ENCODE measurements at places on chromosomes 12 and 14.

GRCh38 chr12:79098530-79098929 is 234.0 kb downstream of the SYT1 start:
- no peak for DNase-seq

DNA sequence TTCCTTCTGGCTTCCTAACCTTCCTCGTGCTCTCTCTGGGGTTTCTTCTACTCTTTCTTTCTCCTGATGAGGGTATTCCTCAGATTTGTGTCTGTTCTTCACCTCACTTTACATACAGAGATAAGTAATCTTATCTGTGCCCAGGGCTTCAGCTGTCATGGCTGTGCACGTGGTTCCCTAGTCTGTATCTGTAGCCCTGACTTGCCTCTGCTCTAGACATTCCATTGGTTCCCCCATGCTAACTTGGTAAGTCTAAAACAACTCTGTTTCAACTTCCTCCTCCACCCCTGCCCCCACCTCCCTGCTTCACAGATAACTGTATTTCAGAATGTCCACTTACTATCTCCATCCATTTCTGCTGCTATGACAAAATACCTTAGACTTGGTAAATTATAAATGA is 10.8 kb downstream of the DIP2B start:
- no peak for DNase-seq

DNA sequence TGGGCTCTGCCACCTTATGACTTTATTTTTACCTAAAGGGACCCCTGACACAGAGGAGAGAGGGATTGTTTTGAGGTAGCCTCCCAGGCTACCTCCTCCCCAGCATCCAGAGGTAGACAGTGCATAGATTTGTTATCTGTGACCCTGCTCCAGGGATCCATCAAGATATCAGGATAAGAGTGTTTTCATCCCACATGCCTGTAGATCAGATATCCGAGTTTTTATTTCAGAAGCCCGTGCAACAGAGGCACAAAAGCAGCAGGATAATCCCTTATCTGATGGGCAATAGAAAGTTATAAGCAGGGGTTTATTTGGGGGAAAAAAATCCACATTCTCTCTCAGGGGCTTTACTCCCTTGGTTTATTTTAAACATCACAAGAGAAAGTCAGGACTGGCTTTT is 117.0 kb upstream of the RPH3A start:
- no peak for DNase-seq

GRCh38 chr14:21091821-21092272 is 6.6 kb downstream of the ZNF219 start:
- no peak for DNase-seq

DNA sequence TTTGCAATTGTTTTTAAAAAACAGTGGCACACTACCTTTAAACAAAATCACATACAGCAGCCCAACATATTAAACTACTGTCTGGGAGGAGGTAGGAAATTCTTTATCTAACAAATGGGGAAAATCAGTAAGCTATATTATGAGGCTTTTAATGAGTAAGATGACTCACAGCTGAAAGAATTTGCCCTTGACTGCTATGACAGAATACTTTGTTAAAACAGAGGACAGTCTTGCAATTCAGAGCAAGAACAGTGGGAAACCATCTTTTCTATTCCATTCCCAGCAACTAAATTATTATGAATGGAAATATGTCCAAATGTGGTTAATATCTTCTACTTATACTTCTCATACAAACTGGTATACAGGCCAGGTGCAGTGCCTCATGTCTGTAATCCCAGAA is 49.2 kb upstream of the SGPP1 start:
- no peak for DNase-seq

DNA sequence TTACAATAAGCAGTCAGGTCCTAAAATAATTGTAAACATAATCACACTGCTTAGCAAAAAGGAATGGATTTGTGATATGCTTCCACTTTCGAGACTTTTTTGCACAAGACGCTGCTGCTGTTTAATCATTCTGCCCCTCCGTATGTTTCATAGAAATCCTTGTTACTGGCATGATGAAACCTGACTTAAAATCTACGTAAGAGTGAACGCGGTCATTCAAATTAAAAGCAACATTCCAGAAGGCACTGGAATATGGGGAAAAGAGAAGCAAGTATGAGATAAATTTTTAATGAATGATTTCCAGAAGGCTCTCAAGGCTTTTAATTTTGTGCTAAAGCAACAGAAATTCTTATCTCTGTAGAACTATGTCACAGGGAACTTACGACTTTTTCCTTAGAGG is 1.1 kb downstream of the CNIH1 start:
- no peak for DNase-seq

DNA sequence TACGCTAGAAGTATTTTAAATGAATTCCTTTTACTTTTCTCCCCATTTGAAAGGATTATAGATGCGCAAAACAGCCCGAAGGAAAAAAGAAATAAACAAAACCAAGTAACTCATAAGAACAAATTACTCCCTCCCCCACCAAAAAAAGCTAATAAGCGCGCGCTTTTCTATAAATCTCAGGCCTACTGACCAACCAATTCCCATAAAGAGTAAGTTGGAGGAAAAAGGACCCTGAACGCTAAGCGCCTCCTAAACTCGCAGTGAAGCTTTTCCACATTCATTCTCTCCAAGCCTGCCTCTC is 588 bp downstream of the MBIP start:
- DNase-seq = no peak

DNA sequence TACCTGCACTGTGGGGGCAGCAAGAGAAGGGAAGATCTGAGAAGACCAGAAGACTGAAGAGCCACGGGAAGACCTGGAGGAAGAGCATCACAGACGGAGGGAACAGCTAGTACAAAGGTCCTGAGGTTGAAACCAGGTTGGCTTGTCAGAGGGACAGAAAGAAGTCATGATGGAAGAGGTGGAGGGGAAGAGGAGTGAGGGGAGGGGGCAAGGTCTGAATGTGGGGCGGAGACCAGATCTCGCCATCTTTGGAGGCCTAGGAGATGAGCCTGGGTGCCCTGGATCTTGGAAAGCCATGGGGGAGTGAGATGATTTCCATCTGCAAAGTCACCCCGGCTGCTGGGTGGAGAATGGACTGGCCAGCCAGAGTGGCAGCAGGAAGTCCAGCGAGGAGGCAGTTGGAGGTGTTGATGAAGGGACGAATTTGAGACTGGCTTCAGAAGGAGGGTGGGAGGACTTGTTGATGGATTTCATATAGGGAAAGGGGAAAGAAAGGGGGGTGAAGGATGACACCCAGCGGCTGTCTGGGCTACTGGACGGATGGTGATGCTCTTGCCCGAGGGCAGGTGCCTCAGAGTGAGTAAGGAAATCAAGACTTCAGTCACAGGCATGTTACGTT is 14.6 kb upstream of the UBC start:
- no peak for DNase-seq

DNA sequence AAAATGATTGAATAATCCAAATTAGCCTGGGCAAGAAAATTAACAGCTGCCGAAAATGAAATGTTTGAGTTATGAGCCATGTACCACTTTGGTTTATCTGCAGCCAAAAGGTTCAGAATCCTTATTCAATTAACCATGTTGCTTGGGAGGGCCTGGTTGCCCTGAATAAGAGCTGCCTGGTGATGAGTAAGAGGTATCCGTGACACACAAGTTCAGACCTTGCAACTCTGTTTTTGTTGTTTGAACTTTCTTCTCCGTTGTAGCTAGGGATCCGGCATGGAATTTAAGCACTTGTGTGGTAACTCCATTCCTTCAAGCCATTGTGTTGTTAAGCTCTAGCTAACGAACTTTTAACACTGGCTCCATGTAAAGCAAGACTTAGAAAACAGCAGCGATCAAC is 35.7 kb downstream of the FOXA1 start:
- no peak for DNase-seq

- DNase-seq = no peak
Observed at GRCh38 chr14:86938320-86938719, 1054.7 kb downstream of the GALC start.

- no peak for DNase-seq
Observed at GRCh38 chr12:26406813-26407212, 211.4 kb downstream of the SSPN start.

- DNase-seq = no peak
Observed at GRCh38 chr12:33317746-33318145, 121.9 kb downstream of the SYT10 start.

GRCh38 chr12:96194971-96195844 is 1.0 kb downstream of the ELK3 start:
- DNase-seq = peak; percentile 78

- no peak for DNase-seq
Observed at GRCh38 chr14:34502545-34503225, 36.8 kb downstream of the EAPP start.

DNA sequence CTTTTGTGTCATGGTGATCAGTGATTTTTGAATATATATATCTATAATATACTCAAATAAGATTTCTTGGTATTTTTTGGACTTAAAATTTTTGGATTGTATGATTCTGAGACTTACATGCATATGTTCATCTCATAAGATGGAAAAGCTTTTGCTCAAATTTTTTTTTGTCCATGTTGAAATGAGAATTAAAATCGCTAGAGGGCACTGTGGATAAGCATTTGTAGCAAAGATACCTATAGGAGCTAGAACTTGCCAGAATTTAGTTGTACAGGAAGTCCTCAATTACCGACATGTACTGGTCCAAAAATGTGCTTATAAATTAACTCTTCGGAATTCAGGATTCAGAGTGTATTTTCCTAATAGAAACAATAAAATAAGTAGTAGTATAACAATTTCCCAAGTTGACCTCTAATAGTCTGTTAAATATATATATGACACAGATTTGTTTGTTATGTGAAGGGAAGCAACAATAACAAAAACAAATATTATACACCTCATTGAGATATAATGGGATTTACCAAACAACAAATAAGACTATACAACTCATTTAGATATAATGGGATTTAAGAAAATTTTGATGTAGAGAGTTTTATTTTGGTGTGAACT is 179.6 kb downstream of the TMEM117 start:
- DNase-seq = no peak

DNA sequence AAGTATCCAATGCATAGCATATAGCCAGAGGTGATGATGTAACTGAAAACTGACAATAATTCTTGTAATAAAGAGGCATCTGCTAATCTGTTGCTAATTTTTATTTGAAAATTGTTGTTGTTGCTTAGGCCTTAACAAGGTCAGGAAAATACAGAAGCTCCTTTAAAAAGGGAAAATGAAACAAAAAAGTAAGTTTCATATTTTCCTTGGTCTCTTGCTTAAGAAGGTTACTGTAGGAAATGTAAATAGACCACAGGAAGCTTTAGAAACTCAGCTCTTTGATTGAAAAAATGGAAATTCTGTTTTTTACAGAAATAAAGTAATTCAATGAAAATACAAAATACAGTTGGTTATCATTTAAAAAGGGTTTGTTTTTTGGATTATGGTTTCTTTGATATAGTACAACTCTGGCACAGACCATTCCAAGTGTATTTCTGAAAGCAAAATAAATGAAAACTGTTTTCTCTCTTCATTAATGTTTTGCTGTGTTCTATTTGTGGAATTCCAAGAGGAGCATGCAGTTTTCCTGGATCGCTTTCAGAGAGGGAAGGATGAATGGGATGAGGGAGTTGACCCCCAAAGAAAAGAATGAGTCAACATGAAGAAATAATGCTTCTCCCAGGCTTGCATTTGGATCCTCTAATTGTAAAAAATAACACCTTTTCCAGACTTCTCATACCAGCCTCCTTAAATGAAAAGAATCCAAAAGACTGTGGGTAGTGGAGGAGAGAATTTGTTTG is 398.0 kb upstream of the FAR2 start:
- DNase-seq = no peak

DNA sequence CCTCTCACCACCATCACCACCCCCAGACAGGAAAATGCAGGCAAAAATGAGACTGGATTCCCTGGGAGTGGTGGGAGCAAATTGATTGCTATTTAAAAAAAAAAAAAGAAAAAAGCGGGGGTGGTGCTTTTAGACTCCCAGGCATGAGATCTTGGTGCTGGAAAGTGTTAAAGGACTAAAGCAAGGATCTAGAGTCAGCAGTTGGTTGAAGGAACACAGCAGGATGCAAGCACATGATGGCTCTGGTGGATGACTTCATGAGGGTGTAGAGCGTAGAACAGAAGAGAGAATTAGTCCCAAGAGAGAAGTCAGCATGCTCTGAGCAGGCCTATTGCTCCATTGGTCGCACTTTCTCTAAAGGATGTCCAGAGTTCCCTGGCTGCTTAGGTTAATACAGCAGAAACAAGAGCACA is 183.8 kb upstream of the HMGA2 start:
- DNase-seq = no peak

- DNase-seq = no peak
Observed at GRCh38 chr14:95398630-95399547, 79.2 kb upstream of the CLMN start.

- no peak for DNase-seq
Observed at GRCh38 chr14:37147310-37147880, 25.0 kb downstream of the SLC25A21 start.

DNA sequence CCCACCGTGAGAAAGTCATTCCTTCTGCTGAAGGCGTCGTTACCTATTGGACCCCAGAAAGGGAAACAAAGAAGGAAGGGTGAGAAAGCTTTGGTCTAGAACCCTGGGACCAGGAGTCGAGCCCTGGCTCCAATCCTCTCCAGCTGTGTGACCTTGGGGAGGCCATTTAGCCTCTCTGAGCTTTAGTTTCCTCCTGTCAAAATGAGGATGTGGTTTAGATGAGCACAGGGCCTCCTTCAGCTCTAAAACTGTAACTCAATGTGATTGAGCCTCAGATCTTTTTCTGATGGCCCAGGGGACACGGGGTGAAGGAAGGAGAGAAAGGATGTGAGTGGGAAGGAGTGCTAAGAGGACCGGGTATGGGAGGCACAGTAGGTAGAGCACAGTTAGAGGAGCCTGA is 7.7 kb downstream of the JDP2 start:
- no peak for DNase-seq

- no peak for DNase-seq
Observed at GRCh38 chr12:3325736-3326135, 165.3 kb upstream of the PRMT8 start.

GRCh38 chr12:110774824-110775223 is 32.1 kb upstream of the PPP1CC start:
- no peak for DNase-seq

GRCh38 chr14:55411426-55412389 is at the start of gene ATG14:
Gene ATG14, minus strand, starts transcription at chr14:55411830. Its CDS starts 8 bp downstream, at chr14:55411822.
- peak; percentile 80 for DNase-seq

DNA sequence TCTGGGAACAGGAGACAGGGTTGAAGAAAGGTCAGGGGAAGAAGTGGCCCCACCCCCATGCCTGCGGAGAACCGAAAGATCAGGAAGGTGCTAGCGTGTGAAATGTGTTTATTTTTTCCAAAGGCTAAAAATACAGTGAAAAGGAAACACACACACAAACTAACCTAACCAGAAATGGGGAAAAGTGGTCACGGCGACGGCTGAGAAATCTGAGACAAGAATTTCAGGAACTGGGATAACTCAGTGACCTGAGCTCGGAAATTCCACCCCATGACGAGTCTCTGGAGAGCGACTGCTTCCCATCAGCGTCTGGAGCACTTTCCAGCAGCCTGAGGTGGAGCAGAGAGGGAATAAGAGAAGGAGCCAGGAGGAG is 16.6 kb upstream of the RND1 start:
- DNase-seq = no peak

- no peak for DNase-seq
Observed at GRCh38 chr12:111467857-111468241, 62.1 kb downstream of the SH2B3 start.

DNA sequence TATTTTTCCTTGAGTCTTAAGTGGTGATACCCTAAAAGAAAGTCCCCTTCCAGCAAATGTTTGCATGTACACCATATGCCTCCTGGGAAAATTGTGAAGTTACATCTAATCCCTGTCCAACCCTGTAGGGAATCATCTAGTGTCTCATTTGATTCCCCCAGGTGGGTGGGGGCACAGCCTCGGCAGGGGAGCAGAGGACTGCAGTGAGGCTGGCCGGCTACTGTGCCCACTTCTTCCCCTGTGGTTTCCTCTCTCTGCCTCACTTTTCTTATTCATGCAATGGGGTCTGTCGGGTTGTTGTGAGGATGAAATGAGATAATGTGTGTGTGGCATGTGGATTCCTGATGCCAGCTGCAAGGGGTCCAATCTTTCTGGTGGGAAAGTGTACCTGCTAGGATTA is 6.0 kb downstream of the PAPLN start:
- no peak for DNase-seq
